AML-193 (cell line): ENCODE measurements at places on chromosomes 11 and 22.

- DNase-seq = no peak
These were observed 9.9 kb downstream of the NUMA1 start for GRCh38 chr11:72070491-72070890.

GRCh38 chr11:129392995-129393394, 17.3 kb downstream of the BARX2 start:
- DNase-seq = no peak

DNA sequence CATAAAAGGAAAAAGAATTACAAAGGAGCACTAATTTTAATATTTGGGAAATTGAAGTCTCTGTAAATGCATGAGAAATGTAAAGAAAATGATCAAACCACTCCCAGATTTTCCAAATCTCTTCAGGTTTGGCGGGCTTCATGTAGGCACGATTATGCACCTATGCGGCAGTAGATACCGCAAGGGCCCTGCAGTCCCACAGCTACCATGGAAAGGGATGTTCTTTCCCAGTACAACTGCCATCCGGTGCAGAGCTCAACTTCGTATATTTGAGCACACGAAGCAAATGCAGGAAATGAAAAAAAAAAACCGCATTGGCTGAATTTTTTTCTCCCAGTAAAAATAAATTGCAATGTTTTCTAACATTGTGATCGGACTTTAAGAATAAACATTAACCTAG, 1.4 kb downstream of the SLC17A6 start:
- no peak for DNase-seq

DNA sequence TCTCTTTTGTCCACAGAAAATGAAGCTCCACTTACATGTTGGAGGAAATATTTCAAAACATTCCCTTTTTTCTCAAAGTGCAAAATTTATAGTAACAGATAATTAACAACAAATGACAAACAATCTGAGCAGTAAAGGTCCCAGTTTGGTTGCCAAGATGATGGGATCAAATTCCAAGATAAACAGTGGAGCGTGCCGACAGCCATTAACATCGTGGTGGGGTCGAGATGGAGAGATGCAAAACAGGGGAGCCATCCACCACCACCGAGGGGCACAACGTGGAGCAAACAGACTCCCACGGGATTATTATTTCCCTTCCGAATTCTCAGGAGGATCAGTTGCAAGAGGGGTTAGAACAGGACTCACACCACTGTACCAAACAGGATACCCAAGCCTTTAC, 17.2 kb downstream of the MPPED2 start:
- DNase-seq = no peak

- peak; percentile 12 for DNase-seq
These were observed 27.8 kb upstream of the GRAMD4 start for GRCh38 chr22:46592390-46592872.

DNA sequence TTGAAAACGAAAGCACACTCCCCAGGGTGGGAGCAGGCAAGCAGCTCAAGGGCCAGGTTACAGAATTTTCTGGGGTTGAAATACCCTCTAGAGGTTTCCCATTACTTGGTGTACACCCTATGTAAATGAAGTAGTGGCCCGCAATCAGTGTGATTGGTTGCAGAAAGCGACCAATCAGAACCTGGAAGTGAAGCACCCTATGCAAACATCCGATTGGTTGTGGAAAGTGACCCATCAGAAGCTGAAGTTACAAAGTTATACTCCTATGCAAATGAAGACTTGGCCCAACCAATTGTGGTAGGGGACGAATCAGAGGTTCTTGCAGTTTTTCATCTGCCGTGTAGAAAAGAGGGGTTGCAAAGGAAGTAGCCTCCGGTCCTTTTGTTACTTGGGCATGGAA, 19.2 kb downstream of the PRR5 start:
- DNase-seq = no peak

DNA sequence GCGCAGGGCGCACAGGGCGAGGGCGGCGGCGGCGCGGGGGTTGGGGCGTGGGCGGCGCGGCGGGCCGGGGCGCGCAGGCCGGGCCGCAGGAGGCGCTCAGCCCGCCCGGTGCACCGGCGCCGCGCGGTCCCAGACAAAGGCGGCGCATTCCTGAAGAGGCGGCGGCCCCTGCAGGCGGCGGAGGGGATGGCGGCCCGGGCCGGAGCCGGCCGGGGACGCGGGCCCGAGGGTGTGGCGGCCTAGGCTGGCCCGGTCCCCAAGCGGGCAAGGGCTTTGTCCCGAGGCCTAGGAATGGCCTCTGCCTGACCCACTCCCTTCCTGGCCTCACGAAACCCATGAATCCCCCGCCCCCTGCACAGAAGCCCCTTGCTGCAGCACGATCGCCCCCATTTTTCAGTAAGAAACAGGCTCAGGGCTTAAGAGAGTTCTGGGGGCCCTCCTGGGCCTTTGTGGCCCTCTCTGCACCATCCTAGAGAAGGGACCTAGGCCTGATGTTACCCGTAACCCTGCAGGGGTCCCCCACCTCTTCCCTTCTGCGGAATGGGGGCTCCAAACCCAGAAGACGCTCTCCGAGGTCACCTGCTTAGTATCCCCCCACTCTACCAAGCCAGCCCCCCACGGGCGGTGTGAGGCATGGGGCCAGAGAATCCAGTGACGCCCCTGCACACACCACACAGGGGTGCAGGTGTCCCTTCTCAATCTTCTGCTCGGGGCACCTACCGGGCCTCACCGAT, at the start of gene RTN4R:
RTN4R (minus strand) TSS at position 40 of the 734 bp plus-strand sequence. CDS start 226 bp downstream, outside the sequence.
- DNase-seq = peak; percentile 17

DNA sequence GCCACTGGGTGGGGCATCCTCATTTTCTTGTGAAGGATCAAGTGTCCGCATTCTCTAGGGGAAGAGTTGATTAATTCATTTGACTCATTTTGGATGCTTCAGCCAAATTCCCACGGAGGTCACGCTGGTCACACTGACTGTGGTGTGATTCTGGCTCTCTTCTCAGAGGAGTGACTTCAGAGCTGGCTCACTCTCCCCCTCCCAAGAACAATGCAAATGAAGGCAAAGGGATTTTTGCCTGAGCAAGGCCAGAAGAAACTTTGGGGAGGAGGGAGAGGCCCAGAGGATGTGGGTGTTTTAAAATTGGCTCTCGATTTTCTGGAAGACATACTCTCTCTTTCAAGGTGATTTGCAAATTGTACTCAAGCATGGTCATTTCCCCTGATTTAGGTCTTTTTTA, 51.1 kb upstream of the LMO2 start:
- DNase-seq = no peak

DNA sequence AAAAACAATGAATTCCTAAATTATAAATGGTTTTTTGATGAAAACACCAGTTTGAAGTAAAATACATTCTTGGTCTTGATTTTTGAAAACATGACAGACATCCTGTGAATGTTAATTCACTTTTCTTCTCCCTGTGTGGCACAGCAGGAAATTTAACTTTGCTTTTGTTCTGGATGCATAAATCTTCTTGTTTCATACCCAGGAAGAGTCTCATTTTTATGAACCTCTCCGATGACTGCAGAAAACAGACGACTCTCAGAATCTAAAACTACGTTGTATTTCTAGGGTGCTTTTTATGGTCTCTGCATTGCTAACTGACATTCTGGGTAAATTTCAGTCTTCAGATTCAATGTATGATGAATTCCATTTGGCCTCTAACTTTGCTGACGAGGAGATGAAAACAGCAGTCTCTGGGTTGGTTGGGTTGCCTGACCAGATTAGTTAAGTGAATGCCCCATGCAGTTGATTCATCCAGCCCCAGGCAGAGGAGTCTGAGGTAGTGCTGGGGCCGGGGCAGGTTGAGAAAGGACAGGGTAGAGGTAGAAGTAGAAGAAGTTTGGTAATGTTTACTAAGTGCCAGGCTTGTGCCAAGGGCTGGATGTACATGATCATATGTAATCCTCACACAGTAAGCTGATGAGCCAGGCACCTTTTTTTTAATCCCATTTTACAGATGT, 20.1 kb downstream of the TCP11L1 start:
- no peak for DNase-seq

GRCh38 chr11:61416941-61417340, 12.8 kb downstream of the CPSF7 start:
- no peak for DNase-seq

- no peak for DNase-seq
These were observed 5.8 kb downstream of the CYB5R2 start for GRCh38 chr11:7667460-7667859.

DNA sequence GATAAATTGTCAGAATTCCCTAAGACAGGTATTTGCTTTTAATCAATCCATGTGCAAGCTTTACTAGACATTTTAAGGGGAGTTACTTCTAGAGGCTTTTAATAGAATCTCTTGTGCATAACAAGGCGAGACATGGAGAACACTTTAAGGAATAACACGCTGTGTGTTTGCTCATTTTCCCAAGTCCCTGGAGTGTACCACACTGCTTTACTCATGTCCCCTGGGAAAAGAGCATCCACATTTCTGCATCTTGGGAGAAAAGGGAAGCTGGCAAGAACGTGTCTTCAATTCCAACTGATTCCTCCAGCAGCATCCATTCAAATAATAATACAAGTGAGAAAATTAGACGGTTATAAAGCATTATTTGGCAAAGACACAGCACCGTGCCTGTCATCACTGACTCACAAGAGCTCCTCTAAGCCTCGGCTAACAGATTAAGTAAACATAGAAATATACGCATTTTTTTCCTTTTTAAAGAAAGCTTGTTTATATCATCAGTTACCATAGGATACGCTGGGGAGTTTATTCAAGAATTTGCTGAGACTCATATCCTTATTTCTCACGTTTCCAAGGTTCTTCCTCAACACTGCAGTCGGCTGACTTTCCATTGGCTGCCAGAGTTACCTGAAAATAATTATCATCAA, 121.5 kb downstream of the CD44 start:
- no peak for DNase-seq

DNA sequence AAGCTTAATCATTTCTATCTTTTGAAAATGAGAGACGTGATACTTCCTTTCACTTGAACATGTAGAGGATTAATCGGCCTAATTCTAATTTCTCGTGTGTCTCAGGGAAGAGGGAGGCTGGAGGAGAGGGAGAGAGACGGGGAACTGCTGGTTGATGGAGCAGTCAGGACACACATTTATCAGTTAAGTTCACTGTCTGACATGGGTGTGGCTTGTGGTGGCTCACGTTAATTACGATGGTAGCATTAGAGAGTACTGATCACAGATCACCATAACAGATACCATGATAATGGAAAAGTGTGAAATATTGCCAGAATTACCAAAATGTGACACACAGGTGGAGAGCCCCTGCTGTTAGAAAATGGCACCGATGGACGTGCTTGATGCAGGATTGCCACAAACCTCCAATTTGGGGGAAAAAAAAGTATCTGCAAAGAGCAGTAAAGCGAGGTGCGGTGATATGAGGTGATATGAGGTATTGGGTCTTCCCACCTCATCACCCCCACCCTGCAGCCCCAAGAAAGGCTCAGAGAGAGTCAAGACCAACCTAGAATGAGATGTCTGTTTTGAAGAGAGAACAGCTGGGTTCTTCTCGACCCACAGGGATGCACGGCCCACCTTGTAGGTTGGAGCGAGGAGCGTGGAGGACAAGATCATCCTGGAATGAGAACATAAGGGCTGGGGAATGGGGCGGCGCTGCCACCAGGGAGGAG, 19.7 kb downstream of the ZBED4 start:
- DNase-seq = no peak

DNA sequence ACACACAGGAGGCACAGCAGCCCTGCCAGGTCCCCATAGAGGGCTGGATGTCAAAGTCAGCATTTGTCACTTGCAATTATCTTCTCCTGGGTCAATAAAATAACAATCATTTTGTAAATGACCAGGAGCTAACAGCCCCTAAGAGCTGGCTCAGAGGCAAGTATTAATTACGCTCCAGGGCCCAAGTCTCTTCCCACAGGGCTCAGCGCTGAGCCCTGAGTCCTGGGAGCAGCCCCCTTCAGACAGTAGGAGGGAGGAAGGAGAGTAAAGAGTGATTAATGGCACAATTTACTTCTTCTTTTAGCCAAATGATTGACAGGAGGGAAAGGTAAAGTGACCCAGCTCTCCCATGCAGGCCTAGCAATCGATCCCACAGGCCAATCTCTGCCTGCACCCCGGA, 99.0 kb upstream of the DRD2 start:
- DNase-seq = no peak

DNA sequence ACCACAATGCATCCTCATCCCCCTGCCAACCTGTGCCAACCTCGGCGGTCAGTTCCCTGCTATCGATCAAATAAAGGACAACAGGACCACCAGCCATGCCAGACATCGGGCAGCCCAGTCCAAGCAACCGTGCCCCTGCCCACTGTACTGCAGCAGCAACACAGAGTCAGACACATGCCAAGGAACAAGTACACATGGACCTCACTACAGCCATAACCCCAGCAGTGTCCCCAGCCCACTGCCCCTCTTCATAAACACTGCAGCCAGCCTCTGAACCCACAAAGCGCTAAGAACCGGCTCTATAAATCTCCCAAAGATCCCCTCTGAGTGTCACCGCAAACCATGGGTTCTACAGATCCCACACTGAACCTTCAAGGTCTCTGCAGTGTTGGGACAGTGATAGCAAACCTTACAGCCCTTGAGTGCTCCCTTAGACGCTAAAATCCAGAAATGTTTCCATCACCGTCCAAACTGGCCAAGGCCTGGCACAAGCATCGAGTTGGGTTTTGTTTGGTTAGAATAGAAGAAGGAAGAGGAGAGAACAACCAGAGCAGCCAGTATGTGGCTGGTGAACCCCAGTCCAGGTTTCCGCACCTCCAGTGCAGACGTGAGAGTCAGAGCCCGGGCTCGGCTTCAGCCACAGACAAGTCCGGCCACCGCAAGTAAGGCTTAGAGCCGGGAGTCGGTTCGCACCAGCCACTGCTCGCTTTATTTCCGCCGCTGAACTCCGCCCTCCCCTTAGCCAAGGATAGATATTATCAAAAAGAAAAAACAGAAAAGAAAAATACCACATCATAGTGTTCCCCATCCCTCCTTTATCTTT, 7.9 kb downstream of the PAX6 start:
- peak; percentile 37 for DNase-seq

DNA sequence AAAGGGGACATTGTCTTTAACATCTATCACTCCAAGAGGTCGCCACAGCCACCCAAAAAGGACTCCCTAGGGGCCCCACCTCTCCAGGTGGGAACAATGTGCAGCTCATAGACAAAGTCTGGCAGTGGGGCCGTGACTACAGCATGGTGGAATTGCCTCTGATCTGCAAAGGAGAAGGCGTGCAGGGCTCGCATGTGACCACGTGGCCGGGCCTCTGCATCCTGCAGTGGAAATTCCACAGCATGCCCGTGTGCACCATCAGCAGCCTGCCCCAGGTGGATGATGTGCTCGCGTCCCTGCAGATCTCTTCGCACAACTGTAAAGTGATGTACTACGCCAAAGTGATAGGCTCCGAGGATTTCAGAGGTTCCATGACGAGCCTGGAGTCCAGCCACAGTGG, 18.5 kb downstream of the ALKBH3 start:
- no peak for DNase-seq

DNA sequence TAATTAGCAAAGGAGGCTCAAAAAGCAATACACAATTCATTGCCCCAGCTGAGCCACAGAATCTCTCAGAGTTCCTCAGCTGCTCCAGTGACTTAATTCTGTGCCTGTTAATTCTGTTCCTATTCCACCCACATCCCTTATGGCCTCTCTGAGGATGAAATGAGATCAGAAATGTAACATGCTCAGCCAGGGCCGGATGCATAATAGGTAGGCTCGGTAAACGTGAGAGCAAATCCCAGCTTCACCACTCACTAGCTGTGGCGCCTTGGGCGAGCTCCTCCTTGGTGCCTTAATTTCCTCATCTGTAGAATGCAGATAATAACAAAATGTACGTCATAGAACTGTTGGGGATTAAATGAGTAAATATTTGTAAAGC, 42.8 kb upstream of the DKK3 start:
- no peak for DNase-seq
